Inflammatory macrophage (primary cell): ENCODE measurements at places on chromosomes 5 and 9.
A peak's percentile ranks its signal among the peaks of the same experiment; 100 is the strongest.

GRCh38 chr5:59640411-59640810 lies 253.1 kb downstream of the PDE4D start:
- no peak for DNase-seq

- DNase-seq: no peak
Observed at GRCh38 chr5:51398875-51399642, 15.8 kb downstream of the ISL1 start.

- DNase-seq: no peak
Observed at GRCh38 chr5:67154556-67155206, 41.9 kb downstream of the CD180 start.

DNA sequence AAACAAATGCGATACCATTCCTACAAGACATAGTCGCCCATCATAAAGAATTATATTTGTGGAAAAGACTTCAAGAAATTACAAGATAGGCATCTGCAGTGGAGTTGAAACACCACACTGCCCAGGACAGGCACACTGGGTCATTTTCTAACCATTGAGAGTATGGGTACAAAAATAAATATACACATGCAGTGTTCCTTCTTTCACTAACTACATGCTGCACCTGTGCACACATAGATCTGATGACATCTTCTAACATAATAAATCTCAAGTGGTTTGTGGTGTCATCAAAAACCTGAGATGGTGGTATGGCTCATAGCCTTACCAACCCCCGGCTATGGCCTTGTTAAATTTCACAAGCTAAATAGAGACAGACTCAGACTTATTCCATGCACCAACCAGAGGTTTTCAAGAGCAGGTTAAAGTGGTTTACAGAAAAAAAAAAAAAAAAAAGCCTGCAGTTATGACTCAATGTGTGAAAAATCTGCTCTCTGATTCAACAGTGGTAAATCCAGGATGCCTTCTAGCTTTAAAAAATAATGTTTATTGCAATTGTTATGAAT lies 12.4 kb upstream of the NFIB start:
- DNase-seq: no peak

DNA sequence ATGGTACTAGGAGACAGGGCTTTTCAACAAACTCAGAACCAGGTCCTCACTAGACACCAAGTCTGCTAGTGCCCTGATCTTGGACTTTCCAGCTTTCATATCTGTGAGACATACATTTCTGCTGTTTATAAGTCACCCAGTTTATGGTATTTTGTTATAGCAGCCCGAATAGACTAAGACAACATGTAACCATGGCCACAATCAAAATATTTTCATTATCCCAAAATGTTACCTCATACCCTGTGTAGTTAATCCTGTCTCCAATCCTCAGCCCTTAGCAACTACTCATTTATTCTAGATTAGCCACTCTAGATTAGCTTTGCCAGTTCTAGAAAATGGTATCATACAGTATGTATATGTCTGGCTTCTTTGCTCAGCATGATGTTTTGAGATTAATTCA lies 6.3 kb upstream of the ATG10 start:
- no peak for DNase-seq

DNA sequence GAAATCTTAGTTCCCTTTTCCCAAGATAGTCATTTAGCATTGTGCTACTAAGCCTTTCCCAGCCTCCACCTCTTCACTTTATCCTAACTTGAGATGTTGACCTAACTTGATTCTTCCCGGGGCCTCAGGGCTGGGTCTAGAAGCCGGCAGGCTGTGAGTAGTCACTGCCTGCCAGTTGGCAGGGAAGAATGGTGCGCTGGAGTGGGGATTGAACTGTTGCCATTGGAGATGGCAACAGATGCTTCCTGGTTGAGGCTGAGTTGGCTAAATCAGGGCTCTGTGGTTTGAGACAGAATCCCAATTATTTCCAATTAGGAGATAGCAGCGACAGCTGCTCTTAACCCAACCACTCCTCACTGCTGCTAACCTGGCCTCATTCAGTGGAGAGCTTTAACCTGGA lies 343.1 kb downstream of the BRINP1 start:
- DNase-seq: no peak

DNA sequence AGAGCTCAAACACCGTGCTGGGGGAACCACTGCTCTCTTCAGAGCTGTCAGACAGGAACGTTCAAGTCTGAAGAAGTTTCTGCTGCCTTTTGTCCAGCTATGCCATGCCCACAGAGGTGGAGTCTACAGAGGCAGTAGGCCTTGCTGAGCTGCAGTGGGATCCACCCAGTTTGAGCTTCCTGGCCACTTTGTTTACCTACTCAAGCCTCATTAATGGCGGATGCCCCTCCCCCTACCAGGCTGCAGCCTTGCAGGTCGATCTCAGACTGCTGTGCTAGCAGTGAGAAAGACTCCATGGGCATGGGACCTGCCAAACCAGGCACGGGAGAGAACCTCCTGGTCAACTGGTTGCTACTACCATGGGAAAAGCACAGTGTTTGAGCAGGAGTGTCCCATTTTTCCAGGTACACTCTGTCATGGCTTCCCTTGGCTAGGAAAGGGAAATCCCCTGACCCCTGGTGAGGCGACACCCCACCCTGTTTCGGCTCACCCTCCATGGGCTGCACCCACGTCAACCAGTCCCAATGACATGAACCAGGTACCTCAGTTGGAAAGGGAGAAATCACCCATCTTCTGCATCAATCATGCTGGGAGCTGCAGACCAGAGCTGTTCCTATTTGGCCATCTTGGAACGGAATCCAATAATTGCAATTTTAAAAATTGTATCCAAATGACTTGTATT lies 246.9 kb upstream of the ADAMTS16 start:
- no peak for DNase-seq

GRCh38 chr9:37975639-37976038 lies 71.7 kb upstream of the SLC25A51 start:
- DNase-seq: no peak

GRCh38 chr5:157280927-157281326 lies 15.0 kb downstream of the CYFIP2 start:
- peak; percentile 25 for DNase-seq

GRCh38 chr5:128493657-128494329 lies 44.3 kb downstream of the FBN2 start:
- no peak for DNase-seq

DNA sequence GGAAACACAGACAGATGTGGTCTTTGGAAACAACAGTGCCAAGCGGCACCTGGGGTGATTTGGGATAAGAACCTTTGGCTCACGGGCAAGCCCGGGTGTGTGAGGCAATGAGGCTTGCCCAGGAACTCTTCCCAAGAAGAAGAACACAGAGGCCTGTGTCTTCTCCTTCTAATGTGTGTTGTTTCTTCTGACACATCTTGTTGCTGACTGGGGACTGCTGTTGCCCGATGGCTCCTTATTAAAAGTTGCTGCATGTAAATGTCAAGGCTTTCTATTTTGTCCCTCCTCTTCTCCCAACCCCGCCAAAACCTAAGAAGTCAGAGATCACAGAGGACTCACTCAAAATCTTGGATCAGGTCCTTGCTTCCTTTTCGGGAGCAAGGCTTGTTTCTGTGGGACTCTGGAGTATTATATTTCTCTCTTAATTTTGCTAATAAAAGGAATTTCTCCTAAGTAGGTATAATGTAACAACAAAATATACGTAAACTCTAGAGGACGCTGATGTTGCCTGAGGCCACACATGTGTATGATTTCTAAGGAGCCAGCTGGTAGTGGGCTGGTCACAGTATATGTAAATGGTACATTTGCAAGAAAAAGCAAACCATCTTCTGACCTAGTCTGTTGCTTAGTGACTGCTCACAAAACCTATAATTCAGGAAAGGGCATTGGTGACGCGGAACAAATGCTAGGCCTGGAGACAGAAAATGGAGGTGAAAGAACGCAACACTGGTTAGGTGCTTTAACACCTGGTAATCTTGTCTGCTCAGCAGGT lies 232.5 kb downstream of the GADD45G start:
- no peak for DNase-seq

- no peak for DNase-seq
Observed at GRCh38 chr5:68251804-68252522, 36.4 kb downstream of the PIK3R1 start.

GRCh38 chr9:134766587-134766986 lies 114.0 kb upstream of the FCN2 start:
- no peak for DNase-seq
